Osteocyte (in vitro differentiated cells): ENCODE measurements at places on chromosomes 1 and 21. TPM values are rescaled to one million over a fixed set of nuclear protein-coding genes. Genes with fewer than 3 reads are reported as not detected.

Gene CELA2B
- total RNA-seq = not detected in 2 replicates

- DNase-seq = no peak
Measured at GRCh38 chr1:154327466-154328317, 2.4 kb downstream of the ATP8B2 start.

DNA sequence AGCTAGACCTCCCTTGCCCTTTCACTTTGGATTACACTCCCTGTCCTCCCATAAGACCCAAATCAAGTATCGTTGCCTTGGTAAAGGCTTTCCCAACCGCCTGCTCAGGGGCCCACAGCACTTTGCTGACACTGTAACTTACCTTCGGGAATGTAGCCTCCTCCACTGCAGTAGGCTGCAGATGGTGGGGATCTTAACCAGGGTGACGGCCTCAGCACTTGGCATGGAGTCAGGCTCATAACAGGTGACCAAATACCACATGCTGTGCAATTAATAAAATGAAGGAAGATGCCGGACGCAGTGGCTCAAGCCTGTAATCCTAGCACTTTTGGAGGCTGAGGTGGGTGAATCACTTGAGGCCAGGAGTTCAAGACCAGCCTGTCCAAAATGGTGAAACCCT lies 88.7 kb upstream of the IRF2BP2 start:
- DNase-seq = no peak

Gene LAMC2
- total RNA-seq = 3.5 and 3.6 TPM in 2 replicates

DNA sequence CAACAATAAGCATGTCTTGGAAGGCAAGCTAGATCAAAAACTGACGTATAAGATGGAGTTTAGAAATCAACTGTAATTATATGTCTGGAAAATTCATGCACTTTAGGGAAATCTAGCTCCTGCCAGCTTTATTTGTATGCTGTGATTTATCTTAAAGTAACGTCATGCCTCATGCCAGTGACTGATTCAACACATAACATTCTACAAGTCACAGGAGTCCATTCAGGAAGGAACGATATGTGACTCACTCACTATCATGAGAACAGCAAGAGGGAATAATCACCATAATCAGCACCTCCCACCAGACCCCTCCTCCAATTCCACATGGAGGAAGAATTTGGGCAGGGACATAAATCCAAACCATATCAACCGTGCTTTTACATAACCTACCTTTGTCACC lies 682.4 kb upstream of the ADAMTS5 start:
- no peak for DNase-seq

Gene C1orf94
- not detected in 2 replicates for total RNA-seq
